Activated CD8-positive, alpha-beta memory T cell treated with anti-CD3 and anti-CD28 coated beads for 4 hours (primary cell): ENCODE measurements at places on chromosomes 4 and X.

- DNase-seq = no peak
Observed at GRCh38 chr4:47721892-47722575, 115.8 kb downstream of the CORIN start.

- DNase-seq = no peak
Observed at GRCh38 chr4:24783506-24783905, 11.9 kb upstream of the SOD3 start.

DNA sequence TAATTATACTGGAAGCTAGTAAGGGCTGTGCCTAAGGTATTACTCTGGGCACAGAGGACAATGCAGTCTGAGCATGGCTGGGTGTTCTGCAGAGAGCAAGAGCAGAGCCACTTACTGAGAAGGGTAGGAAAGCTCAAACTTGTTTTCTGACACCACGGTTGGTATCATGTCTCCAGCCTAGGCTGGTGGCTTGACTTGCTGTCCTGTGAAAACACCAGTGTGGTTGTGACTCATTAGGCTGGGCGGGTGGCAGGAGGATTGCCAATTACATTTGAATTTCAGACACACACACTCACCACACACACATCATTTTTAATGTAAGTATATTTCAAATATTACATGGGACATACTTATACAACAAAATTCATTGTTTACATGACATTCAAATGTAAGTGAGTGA lies 19.7 kb upstream of the MTM1 start:
- DNase-seq = no peak

GRCh38 chr4:52028970-52029369 lies 8.8 kb upstream of the LRRC66 start:
- no peak for DNase-seq

DNA sequence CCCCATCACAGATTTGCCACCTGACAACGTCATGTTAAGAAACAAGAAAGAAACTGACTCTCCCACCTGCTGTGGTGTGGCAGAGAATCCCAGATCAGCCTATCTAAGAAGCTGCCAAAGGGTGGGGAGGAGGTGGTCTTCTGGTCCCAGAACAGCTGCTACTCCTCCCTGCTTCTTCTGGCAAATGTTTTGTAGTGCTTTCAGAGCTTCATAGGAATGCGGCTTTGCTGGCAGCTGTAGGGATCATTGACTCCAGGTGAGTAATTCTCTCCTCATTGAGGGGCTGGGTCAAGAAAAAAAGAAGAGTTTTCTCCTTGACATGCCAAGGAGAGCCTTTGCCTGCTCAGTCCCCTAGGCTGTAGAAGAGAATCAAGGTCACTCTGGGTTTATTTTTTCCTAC lies 23.3 kb downstream of the NRK start:
- no peak for DNase-seq

DNA sequence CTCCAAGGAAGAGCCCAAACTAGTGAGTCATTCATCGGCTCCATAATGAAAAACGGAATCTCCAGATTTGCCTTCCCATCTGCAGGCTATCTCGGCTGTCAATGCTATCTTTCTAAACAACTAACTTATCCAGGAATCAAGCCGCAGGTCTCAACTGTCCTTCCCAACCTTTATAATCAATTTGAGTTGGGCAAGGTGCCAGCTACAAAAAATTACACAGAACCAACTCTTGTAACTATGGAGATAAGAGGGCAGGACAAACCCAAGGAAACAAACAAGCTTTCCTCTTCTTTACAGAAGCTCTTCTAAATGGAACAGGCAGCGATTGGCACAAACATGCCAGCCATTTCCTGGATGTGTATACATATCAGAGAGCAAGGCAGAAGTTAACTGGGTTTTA lies 61.2 kb upstream of the RAI2 start:
- DNase-seq = no peak

GRCh38 chrX:123088331-123088730 lies 95.7 kb upstream of the GRIA3 start:
- no peak for DNase-seq

GRCh38 chrX:30388325-30388724 lies 79.1 kb upstream of the NR0B1 start:
- DNase-seq = no peak

- no peak for DNase-seq
Observed at GRCh38 chrX:47846040-47846439, 9.3 kb downstream of the ZNF81 start.

GRCh38 chr4:153418558-153418957 lies 47.6 kb upstream of the TMEM131L start:
- DNase-seq = no peak

DNA sequence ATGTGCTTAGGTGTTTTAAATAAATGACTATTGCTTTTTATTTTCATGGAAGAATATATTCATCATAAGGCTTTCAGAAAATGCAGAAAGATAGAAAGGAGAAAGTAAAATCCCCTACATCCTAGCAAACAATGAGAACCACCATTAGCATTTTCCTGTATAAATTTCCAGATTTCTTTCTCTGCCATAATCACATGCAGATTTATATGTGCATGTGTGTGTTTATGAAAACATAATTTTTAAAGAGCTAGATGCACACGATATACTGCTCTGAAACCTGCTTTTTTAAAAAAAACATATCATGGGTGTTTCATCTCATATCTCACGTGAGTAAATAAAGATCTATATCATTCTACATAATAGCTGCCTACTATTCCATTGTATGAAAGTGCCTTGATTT lies 26.4 kb upstream of the PPARGC1A start:
- no peak for DNase-seq

DNA sequence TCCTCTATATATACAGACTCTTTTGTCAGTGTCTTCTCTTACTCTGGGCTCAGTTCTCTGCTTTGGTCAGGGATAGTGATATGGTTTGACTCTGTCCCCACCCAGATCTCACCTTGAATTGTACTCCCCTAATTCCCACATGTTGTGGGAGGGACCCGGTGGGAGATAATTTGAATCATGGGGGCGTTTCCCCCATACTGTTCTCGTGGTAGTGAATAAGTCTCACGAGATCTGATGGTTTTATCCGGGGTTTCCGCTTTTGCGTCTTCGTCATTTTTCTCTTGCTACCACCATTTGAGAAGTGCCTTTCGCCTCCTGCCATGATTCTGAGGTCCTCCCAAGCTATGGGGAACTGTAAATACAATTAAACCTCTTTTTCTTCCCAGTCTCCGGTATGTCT lies 144.4 kb downstream of the GLUD2 start:
- DNase-seq = no peak

DNA sequence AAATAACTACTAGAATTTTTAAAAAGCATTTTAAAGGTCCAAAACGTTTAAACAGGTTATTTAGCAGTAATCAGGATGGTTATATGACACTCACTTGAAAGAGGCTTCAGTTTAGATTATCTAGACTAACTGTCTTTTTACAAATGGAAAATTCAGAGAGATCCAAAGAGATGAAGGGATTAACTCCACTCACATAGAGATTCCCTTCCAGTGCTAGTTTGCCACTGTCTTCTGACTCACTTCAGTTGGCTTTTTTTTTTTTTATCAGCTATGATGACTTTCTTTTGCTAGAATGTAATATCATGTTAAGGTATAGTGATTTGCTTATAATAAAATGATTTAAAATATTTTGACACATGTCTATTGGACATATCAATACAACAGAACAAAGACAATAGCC lies 43.8 kb downstream of the GALNT7 start:
- DNase-seq = no peak

DNA sequence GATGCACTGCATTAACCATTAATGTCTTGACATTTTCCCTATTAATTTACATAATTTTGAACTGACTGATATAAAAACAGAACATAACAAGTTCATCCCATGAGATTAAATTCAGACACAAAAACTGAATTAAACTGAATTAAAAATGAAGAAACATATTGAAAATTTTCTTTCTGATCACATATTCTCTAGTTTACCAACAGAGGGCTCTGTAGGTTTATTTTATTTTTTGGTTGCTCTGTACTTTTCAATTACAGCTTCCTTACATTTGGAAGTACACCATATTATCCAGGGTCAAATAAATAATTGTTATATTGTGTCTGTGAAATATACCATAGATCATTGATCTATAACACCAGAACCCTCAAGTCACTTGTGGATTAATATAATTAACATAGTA lies 27.3 kb upstream of the CT83 start:
- no peak for DNase-seq

GRCh38 chr4:108570993-108571569 lies 49.3 kb upstream of the RPL34 start:
- DNase-seq = no peak

GRCh38 chrX:7385131-7385530 lies 237.2 kb upstream of the PUDP start:
- no peak for DNase-seq

DNA sequence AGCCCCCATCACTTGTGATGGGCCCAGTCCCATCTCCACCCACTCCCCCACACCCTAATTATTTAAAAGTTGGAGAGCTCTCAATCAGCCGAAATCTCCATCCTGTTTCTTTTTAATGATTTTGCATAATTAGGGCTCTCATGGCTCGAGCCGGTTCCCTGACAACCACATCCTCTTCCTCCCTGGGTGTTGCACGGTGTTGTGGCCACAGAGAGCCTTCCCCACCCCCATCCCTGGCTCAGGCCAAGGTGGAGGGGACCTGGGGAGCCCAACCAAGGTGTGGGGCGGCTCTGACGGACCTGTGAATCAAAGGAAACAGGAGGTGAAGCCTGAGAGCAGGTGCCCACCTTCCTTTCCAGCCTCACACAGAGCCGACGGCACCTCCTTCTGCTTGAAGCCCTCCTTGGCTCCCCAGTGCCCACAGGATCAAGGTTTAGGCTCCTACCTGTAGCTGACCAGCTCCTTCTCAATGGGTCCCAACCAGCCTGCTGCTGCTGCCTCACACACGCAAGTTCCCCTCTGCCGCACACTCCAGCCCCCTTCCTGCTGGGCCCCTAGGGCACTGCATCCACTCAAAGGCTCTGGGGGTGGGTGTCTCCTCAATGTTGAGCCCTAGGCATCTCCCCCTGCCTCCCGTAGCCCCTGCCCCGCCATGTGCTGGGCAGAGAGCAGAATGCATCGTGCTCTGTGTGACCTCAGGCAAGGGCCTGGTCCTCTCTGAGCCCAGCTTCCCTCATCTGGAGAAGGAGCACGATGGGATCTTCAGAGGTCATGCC lies 68.7 kb downstream of the WFS1 start:
- DNase-seq = no peak

DNA sequence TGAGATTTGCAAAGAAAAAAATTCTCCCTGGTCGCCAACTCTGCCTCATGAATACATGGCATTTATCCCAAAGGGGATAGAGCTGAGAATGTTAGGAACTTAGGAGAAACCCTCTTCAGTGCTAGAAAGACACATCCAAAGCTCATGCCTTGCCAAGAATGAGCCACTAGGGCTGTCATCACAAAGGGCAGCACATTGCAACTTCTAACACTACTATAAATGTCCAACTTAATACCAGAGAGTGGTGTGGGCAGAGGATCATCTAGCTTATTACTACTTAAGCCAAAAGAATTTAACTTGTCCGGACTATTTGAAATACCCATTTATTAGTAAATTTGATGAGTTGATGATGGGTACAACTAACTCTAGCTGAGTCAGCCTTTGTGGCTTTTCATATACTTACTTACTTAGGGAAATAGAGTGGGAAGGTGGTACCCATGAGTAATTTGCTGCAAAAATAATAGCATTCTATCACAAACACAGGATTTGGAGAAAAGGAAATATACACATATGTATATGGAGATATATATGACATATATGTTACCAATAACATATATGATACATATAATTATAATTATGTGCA lies 66.3 kb upstream of the GAB1 start:
- no peak for DNase-seq

- no peak for DNase-seq
Observed at GRCh38 chr4:18209448-18209847, 187.9 kb upstream of the LCORL start.

DNA sequence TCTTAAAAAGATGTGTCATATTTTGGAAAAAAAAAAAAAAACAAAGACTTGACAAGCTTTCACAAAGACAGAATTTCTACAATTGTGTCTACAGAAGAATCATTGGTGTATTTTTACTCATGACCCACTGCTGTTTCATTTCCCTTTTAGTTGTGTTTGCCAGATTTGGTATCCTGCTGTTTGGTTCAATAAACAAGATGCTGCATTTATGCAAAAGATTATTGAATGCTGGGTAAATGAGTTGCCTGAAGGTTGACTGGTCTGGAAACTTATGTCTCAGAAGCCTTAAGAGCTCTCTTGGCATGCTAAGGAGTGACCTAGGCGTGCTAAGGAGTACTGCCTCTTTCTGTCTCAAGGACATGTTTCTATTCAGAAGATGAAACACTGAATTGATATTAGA lies 64.9 kb upstream of the NPY2R start:
- DNase-seq = no peak

DNA sequence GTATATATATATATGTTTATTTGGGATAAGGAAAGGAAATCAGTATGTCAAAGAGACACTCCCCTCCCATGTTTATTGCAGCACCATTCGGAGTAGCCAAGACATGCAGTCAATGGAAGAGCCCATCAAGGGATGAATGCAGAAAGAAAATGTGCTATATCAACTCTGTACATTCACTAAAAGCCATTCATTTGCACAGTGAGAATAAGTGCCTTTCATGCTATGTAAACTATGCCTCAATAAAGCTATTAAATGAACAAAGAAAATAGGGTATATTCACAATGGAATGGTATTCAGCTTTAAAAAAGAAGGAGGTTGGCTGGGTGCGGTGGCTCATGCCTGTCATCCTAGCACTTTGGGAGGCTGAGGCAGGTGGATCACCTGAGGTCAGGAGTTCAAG lies 20.3 kb downstream of the CD99 start:
- no peak for DNase-seq

- DNase-seq = no peak
Observed at GRCh38 chr4:98558471-98559169, 99.8 kb downstream of the TSPAN5 start.

GRCh38 chr4:187109636-187110035 lies 386.0 kb upstream of the FAT1 start:
- DNase-seq = no peak

- DNase-seq = no peak
Observed at GRCh38 chr4:81353861-81354260, 117.8 kb downstream of the RASGEF1B start.

DNA sequence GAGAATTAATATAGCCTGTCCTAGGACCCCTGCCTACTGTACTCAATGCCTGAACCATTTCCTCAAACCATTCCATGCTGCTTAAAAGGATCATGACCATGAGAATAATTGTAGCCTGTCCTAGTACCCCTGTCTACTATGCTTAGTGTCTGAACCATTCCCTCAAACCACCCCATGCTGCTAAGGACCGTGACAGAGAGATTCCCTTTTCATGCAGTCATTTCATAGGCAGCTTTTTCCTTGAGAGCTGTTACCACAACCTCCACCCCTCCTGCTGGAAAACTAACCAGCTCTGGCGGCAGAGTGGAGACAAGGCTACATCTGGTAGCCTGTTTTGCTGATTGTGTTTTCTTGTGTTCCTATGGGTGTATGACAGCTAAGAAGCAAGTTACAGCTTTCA lies 174.9 kb upstream of the SMARCAD1 start:
- DNase-seq = no peak

DNA sequence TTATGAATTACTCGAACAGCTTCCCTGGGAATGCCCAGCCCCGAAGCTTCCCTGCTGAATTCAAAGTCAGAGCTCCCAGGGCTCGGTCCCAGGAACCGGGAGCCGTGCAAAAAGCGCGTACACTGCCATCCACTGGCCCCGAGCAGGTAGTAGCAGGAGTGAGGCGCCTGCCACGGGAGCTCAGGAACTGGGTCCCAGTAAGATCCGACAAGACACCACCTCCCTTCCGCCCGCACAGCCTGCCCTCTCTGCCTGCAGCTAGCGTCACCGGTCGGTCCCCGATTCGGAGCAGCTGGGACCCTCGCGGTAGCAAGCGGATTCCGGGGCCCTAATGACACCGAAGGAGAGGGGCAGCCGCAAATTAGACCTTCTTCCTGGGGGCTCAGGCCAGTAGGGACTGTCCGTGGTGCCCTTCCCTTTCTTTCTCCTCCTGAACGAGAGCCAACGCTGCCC lies 1.2 kb downstream of the CORIN start:
- DNase-seq = no peak
